ENCODE measurements at places on chromosomes 12 and 14.

DNA sequence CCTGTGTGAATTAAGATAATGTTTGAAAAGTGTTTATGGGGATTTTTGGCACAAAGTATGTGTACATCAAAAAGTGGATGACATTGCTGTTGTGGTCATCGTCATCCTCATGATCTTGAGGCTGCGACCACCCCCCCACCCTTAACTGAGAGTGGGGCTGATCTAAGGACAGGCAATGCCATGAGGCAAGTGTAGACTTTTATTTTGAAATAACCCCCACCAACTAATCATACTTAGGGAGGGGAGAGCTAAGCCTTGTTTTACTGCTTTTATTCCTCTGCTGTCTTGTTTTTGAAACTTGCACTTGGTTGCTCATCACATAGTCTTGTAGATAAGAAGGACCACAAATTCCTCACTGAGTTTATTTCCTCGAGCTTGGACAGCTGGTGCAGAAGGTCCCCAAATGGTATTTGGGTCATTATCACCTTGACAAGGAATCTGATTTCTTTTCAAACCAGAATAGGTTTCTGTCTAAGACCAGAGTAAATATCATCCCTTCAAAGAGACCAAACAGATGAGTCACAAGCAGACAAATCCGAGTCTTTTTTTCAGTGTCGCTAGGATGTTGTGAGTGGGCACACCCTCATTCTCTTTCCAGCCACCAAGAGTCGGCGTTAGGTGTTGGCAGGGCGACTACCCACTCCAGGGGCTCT lies 23.9 kb upstream of the SMOC1 start:
- no peak for DNase-seq

DNA sequence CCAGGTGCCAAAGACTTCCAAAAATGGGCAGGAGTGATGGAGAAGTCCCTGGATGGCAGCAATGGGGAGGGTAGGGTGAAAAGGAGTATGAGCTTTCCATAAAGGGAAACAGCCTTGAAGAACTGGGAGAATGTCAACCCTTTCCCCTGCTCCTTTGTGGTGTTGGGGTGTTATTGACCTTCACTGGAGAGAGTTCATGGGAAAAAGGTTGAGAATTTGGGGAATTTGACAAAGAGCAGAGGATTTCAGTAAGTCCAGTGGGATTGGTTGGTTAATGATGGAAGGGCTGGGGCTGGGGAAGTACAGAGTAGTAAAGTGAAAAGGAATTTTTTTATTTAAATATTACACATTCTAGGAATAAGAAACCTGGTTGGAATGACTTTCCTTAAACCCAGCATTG lies 116.6 kb downstream of the ERC1 start:
- DNase-seq = no peak

DNA sequence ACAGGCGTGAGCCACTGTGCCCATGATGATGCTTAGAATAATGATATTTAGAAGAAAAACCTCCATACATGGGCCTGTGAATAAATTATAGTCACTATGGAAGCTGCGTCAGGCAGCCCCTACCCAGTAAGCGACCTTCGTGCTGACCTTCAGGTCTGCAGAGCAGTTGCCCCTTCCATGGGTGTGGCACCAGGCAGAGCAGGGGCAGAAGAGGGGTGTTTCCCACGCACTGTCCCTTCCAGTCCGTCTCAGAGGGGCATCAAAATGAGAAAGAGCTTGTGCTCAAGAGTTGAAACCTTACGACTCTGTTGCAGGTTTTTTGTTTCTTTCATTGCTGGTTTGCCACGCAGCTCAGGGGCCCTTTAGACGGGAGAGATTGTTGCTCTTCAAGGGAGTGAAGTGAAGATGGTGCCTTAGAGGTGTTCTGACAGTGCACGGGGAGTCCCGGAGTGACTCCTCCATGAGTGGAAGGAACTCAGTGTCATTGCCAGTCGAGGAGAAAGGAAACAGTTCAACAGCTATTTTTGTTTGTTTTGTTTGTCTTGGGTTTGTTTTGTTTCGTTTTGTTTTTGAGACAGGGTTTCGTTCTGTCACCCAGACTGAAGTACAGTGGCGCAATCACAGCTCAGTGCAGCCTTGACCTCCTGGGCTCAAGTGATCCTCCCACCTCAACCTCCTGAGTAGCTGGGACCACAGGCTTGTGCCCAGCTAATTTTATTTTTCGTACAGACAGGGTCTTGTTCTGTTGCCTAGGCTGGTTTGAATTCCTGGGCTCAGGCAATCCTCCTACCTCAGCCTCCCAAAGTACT lies 13.9 kb downstream of the CKB start:
- DNase-seq = no peak

- no peak for DNase-seq
Observed at GRCh38 chr12:109557805-109558204, 15.5 kb downstream of the MMAB start.

GRCh38 chr14:41749429-41749828 lies 142.8 kb downstream of the LRFN5 start:
- peak; percentile 86 for DNase-seq

Data from NCI-H2029 (cell line).